ENCODE measurements at places on chromosomes 13 and 19.

DNA sequence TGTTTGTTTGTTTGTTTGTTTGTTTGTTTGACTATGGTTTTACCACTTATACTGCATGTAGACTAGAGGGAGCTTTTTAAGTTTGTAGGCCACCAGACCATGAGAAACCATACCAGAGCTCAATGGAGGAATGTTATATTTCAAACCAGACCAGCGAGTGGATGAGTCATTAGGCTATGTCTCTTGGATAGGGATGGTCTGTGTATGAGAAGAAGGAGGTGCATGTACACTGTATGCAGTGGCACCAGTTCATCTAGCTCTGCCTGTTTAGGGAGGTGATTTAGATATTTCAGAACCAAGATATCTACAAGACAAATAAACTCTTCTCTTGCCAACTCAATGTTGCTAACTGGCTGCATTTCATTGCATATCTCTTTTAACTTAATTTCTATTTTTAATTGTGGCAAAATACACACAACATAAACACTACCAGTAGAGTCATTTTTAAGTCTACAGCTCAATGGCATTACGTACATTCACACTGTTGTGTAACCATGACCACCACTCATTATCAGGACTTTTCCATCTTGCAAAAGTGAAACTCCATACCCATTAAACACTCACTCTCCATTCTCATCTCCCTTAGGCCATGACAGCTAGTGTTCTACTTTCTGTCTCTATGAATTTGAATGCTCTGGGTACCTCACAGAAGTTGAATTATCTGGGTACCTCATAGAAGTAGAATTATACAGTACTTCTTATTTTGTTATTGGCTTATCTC lies 29.2 kb downstream of the SYDE1 start:
- no peak for DNase-seq

DNA sequence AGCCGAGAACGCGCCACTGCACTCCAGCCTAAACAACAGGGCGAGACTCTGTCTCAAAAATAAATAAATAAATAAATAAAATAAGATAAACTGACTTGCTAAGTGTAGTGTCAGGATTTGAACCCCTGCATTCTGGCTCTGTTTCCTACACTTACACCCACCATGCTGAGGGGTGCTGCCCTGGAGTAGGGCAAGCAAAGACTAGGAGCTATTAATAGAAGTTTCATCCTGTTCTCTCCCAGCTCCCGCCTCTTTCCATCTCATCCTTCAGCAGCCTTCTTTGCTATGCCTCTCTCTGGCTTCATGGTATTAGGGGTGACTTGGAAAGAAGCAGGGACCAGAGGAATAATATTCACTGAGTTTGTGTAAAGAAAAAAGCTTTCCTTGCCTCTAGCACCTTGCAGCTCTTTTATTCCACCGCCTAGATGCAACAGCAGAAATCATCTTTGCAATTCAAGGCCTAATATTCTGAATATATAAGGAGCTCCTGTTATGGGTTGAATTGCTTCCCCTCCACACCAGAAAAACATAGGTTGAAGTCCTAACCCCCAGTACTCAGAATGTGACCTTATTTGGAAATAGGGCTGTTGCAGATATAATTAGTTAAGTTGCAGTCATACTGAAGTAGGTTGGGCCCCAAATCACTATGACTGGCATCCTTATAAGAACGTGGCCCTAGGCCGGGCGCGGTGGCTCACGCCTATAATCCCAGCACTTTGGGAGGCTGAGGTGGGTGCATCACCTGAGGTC lies 8.7 kb upstream of the PLAUR start:
- DNase-seq: no peak

DNA sequence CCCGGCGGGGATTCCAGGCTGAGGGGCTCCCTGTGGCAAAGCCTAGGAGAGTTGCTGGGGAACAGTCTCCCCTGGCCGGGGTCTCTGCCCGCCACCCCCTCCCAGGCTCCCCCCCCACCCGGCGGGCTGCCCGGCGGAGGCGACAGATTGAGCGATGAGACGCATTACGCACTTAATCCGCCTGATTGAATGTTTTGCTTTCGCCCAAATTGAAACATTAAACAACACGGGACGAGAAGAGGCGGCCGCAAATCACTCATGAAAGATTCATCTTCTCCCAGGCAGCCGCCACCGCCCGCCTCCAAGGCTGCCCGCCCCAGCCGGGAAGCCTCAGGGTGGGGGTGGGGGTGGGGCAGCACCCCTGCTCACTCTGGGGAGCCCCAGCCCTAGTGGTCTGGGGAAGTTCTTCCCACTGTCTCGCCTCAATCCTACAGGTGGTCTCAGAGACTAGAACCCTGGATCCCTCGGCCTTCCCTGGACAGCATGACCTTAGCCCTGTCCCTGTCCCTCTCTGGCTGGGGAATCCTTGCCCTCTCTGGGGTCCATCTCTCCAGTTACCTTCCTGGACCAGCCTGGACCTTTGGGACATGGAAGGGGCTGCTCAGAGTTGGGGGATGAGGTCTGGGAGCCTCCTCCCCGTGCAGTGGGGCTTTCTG lies 7.6 kb upstream of the ERFL start:
- no peak for DNase-seq

- peak; percentile 46 for DNase-seq
Measured at GRCh38 chr19:8473648-8474476, 28.6 kb downstream of the PRAM1 start.

GRCh38 chr13:59680429-59681024 lies 483.2 kb downstream of the DIAPH3 start:
- no peak for DNase-seq

- DNase-seq: no peak
Measured at GRCh38 chr19:11451327-11451870, 16.0 kb downstream of the PRKCSH start.

GRCh38 chr19:52028780-52029123 lies 573 bp upstream of the ZNF614 start:
- DNase-seq: no peak

All from midbrain (tissue), 1 donor.